ENCODE measurements at places on chromosomes 5 and 9.
A peak's percentile ranks its signal among the peaks of the same experiment; 100 is the strongest.

DNA sequence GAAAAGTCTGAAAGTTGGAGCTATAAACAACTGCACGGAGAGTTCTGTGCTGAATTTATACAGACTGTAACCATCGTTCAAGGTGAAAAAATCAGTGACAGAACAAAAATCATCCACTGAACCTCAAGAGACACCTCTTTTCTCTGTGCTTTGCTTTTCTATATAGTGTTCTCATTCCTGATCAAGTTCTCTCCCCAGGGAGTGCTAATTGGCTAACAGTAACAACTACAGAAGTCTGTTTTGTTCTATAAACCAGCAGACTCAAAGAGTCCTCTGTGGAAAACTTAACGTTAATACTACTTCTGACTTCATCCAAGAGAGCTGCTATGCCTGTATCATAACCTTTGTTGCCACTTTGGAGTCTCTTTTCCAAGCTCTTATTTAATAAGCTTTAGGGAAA lies 1388.3 kb upstream of the C9orf72 start:
- DNase-seq, result no peak

DNA sequence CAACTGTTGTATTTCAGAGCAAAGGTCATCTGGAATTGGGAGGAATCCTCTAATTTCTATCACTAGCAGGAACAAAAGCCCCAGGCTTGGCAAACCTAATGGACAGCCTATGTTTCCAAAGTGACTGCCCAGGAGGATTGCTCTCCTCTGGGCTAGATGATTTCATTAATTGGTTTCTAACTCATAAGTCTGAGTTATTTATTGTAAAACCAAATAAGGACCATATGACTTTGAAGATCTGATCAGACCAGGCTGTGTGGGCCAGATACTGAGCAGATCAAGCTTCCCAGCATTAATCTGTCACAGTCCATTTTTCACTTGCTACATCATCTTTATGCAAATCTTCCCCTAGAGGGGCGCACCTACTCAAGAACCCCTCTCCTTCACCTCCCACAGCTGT lies 125.2 kb downstream of the PRDM6 start:
- no peak for DNase-seq

GRCh38 chr9:88732128-88732527 lies 197.2 kb downstream of the NXNL2 start:
- DNase-seq, result no peak

DNA sequence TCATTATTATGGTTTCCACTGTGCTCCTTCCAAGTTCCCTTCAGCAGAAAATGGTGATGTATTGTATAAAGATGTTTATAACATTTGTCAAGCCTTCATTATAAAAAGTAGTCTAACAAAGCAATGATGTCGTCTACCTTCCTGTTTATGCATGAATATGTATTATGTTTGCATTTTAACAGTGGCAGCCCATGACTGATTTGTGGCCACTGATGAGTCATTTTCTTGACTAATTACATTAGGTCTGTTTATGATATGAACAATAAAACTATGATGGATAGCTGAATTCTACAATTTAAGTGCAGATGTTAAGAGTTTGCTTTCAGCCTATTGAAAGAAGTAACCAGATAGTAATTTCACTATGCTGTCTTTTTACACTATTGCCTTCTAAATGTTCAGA lies 75.4 kb upstream of the ADAMTS19 start:
- DNase-seq, result no peak

DNA sequence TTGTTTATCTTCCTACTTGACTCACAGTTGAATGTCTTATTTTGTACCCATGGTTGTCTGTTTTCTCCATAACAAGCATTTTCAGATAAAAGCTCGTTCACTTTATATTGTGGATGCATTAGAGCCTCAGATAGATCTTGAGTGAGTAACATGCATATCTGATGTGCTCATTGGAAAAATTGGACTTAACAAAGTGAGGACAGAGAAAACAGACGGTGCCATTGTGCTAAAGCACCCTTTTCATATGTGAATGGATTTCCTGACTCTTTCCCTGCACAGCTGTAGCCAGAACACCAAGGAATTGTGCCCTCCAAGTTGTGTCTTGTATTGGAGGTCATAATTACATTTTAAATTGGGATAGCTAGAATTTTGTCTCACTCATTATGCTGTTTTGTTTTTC lies 325.8 kb upstream of the MEF2C start:
- no peak for DNase-seq

GRCh38 chr5:88683506-88684135 lies 199.4 kb downstream of the MEF2C start:
- no peak for DNase-seq

GRCh38 chr9:109640580-109641371 lies 139.2 kb upstream of the PALM2AKAP2 start:
- no peak for DNase-seq

DNA sequence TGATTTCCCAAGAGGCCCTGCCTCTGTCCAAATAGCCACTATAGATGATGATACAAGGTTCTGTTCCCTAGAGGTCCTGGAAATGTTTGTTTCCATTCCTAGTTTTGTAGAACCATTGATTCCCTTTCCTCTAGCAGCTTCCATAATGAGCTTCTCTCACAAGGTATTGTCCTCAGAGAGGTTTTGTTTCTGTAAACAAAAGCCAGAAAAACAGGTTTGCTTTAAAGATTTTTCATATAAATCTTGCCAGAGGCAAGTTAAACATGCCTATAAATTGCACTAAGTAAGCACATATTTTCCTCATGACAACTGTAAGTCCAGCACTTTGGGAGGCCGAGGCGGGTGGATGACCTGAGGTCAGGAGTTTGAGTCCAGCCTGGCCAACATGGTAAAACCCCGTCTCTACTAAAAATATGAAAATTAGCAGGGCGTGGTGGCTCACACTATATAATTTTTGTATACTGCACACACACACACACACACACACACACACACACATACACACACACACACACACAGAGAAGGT lies 1787.7 kb downstream of the EFNA5 start:
- no peak for DNase-seq

GRCh38 chr5:76050134-76050533 lies 33.0 kb upstream of the SV2C start:
- DNase-seq, result no peak

DNA sequence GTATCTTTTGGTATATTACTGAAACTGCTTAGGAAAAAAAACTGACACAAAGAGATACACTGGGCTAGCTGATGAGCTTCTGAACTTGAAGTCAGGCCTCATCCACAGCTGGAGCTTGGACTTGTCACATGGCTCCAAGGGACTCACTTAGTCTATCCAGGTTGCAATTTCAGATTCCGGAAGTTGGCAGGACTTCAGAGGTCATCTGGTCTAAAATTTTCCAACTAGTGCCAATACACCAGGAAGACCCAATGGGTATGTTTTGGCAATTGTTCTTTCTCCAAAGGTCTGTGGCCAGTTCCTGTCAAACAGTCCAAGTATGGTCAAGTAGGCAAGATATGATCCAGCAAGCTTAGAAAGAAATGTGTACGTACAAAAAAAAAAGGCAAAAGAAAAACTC lies 36.7 kb downstream of the MRPS27 start:
- no peak for DNase-seq

GRCh38 chr9:33908114-33908513 lies 91.2 kb downstream of the UBE2R2 start:
- DNase-seq, result no peak

- no peak for DNase-seq
These were observed 22.0 kb downstream of the OTULIN start for GRCh38 chr5:14686517-14686916.

DNA sequence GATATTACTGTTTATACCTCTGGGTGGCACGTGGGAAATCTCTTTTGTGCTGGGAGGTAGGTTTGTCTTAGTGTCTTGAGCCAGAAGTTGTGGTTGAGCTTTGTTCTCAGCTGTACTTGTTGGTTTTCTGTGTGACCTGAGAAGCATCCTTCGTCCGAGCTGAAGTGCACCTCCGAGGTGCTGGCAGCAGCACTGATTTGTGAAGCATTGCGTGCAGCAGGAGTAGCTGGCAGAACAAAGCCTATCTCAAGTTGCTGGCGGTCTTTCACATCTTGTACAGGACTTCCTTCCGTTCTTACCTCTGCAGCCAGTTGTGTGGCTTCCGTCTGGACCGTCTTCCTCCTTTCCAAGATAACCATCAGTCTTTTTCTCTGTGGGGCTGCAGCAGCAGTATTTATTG lies 4.3 kb downstream of the PRRC2B start:
- DNase-seq, result peak; percentile 69

- DNase-seq, result no peak
These were observed 13.4 kb upstream of the VPS13A start for GRCh38 chr9:77163884-77164283.

- no peak for DNase-seq
These were observed 8.0 kb downstream of the B4GALT1 start for GRCh38 chr9:33158843-33159776.

DNA sequence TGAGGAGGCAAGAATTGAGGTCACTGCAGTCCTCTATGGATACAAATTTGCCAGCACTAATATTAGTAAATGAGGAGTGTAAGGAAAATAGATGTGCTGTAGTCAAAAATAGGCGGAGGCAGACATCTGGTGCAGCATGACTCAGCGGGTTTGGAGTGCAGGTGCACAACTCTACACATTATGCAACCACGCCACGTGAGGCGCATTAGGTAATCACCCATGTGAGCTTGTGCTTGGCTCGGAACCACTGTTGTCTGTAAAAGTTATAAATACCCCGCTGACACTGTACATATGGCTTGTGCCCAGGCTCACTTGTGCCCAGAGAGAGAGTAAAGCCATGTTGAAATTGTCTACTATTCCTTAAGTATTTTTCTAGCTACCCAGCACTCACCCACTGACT lies 623.5 kb upstream of the NUDT12 start:
- DNase-seq, result no peak

DNA sequence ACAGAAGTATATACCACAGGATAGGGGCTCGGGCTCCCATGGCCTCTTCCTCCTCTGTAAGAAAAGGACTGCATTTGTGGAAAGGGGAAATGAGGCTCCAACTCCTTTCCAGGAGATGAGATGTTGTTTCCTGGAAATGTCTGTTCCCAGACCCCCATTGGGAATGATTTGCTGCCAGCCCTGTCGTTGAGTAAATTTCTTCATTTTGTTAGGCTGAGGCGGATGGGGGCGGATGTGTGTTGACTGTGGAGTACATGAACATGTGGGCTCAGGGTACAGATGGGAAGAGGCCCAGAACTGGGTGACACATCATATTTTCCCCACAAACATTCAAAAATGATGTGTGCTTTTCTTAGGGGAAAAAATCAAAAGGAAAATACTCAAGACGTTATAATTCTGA lies 28.8 kb upstream of the TNFAIP8 start:
- DNase-seq, result no peak

GRCh38 chr5:101370181-101370580 lies 467.1 kb upstream of the ST8SIA4 start:
- no peak for DNase-seq

DNA sequence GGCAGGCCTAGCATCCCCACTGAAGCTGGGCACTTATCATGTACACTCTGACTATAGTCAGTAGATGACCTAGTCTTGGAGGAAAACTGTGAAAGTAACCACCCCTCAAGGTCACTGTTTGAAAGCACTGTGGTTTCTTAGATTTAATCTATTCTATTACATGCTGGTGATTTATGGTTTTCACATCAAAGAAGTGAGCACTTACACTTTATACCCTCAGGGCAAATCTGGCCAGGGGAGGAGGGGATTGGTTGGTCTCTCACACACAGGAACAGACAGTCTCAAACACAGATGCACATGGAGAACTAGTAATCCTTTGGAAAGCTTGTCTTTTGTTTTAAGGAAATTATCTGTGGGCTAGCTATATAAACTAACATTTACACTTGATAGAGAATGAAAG lies 17.9 kb upstream of the SPIN1 start:
- no peak for DNase-seq

GRCh38 chr9:16484180-16484579 lies 386.3 kb downstream of the BNC2 start:
- DNase-seq, result no peak

DNA sequence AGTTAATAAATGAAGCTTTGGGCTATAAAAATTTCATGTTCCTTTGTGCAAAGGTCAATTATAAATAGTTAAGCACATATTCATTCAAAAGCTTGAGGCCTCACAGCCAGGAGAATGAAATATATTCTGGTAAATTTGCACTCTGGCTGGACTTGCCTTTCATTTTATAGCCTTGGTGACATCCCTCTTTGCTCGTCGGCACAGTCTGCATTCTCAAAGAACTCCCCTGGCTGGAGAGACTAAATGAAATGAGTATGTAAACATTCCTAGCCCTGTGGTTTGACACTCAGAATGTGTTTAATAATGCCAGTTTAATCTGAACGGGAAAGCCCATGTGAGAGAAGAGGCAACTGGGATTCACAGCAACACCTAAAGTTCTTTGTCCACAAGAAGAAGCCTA lies 285.6 kb downstream of the BRINP1 start:
- DNase-seq, result no peak

GRCh38 chr5:3006526-3006925 lies 255.0 kb upstream of the IRX2 start:
- DNase-seq, result no peak

DNA sequence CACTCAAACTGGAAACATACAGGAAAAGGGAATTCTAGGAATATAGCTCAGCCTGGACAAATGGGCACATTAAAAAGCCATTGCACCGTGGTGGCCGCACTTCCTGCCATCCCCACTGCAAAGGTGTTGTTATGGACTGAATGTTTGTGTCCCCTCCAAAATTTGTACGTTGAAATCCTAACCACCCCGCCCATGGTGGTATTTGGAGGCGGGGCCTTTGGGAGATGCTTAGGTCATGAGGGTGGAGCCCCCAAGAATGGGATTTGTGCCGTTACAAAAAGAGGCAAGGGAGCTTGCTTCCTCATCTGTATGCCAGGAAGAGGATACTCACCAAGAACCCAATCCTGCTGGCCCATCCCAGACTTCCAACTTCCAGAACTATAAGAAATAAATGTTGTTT lies 1.1 kb upstream of the CMBL start:
- no peak for DNase-seq

GRCh38 chr5:157290156-157290980 lies 24.4 kb downstream of the CYFIP2 start:
- DNase-seq, result no peak

DNA sequence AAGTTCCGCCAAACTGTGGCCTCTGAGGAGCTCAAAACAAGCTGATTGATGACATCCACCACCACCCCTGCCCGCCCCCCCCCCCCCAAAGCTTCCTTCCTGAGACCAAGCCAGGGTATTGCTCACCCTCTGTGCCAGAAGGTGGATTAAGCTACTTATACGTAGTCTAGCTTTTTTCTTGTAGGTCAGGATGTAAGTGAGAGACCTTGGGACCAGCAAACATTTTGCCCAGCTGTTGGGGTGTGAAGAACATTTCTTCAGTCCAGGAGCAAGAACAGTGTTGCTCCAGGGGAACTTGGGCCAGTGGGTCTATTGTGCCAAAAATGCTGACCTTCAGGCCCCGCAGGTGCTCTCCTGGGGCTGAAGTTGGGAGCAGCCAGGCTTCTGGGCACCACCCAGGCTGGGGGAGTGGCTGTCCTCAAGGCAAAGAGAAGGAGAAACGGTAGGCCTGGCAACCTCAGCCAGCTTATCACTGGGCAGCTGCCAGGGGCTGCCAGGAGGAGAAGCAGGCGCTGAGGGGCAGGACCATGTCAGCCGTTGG lies 18.0 kb downstream of the NEURL1B start:
- DNase-seq, result no peak

DNA sequence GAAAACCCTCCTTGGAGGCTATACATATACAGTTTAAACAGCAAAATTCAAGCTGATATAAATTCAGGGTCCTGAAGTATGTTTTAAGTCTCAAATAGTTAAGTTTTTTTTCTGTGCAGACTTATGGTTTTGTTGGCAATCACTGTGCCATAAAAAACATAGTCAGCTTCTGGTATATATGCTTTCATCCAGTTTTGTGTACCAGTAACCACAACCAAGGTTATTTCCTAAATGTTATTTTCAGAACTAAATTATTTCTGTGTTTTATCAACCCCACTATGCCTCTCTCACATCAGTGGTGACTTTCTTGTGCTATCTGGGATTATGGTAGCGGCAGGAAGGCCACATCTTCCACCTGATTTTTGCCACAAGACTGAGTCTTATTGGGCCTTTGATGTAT lies 107.7 kb upstream of the SMARCA2 start:
- DNase-seq, result no peak
